ENCODE measurements at places on chromosomes 4 and X.

DNA sequence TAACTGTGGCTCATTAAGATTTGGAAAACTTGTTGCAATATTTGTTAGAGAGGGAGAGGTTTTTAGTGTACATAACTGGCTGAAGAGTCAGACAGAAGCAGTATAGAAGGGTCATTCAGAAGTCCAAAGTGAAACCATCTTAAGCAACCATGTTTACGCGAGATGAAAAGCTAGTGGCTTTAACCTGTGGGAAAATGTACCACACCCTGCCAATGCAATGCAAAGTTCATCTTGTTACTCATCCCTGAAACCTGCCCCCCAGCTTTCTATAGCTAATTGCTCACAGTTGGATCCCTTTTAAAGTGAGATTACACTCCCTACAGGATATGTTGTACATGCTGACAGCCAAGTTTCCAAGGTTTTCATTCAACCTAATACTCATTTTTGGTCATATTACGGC lies 96.7 kb upstream of the RAPGEF2 start:
- no peak for DNase-seq

- DNase-seq: no peak
Measured at GRCh38 chr4:15451866-15452765, 17.6 kb upstream of the CC2D2A start.

DNA sequence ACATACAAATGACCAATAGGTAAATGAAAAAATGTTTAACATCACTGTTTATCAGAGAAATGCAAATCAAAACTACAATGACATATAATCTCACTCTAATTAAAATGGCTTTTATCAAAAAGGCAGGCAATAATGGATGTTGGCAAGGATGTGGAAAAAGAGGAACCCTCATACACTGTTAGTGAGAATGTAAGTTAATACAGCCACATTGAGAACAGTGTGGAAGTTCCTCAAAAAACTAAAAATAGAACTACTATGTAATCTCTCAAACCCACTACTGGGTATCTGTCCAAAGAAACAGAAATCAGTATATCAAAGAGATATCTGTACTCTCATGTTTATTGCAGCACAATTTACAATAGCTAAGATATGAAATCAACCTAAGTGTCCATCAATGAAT lies 165.9 kb upstream of the HHIP start:
- no peak for DNase-seq

DNA sequence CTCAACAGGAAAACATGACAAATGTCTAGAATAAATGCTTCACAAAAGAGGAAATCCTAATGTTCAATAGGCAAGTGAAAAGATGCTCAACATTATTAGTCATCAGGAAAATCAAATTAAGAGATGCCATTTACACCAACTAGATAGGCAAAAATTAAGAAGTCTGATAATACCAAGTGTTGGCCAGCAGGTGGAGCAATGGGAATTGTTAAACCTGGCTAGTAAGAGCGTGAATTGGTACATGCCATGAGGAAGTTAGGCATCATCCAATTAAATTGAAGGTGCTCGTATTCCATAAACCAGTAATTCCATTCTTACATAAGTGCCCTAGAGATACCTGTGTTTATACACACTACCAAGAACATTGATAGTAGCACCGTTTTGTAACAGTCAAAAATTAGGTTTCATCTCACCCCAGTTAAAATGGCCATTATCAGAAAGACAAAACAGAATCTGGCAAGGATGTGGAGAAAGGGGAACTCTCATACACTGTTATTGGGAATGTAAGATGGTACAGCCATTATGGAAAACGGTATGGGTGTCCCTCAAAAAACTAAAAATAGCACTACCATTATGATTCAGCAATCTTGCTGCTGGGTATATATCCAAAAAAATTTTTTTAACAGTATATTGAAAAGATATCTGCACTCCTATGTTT lies 14.0 kb upstream of the ZCCHC18 start:
- DNase-seq: peak; percentile 72

- no peak for DNase-seq
Measured at GRCh38 chr4:173246719-173247118, 78.1 kb downstream of the GALNT7 start.

- DNase-seq: no peak
Measured at GRCh38 chr4:33924811-33925210, 2319.5 kb downstream of the ARAP2 start.

DNA sequence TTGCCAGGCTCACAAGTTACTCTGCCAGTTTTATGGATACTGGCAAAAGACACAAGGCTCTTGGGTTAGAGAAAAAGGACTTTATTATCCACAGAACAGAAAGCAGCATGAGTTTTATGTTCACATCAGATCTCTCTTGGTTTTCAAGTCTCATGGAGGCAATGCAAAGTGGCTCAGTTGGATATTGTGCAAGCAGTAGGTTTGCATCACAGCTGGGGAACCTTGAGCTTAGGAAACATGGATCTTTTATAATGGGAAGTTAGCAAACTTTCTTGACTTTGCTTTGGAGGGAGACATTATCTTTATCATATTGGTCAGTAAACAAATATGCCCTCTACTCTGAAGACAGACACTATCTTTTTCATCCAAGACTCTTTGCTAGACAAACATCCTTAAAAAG lies 109.2 kb upstream of the GRPR start:
- DNase-seq: no peak

DNA sequence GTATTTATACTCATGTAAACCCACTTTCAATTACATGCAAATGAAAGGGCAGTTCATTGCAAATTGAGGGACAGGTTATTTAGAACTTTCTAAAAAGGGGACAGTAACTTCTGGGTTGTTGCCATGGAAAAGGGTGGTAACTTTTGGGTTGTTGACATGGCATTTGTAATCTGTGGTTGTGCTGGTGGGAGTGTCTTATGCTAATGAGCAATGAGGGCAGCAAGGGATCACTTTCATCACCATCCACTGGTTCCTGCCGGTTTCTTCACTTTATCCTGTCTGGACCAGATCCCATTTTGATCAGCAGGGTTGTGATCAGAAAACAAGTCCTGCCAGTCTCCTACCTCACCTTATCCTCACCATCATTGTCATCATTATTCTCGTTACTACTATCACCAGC lies 32.0 kb downstream of the EVC start:
- no peak for DNase-seq

DNA sequence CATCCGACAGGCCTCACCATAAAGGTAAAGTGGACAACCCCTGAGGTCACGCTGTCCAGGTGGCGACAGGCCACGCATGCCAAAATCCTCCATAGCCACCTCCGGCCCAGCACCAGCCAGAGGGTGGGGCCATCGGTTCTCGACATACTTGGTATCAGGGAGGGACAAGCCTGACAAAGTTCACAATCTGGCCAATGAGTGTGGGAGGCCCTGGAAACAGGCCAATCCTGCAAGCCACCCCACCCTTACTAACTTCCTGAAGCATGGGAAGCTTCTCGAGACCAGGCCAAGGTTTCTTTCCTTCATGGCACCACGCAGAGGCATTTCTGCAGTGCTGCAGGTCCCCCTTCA lies 73.8 kb downstream of the MTMR1 start:
- DNase-seq: no peak

DNA sequence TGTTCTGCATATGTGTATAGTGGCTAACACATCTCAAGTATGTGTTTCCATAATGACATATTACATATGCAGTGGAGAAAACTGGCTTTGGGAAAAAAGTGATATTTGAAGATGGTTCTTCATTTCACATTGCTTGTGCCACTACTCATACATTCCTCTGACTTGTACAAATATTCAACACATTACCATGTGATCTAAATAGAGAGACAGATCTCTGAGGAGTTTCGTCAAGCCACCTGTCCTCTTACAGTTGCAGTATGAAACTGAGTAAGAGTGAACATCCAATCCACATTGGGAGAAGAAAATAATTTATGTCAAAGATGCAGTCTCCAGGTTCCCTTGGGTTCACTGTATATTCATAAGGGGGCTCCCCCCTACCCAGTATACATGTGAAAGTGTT lies 123.9 kb downstream of the KDR start:
- DNase-seq: no peak

DNA sequence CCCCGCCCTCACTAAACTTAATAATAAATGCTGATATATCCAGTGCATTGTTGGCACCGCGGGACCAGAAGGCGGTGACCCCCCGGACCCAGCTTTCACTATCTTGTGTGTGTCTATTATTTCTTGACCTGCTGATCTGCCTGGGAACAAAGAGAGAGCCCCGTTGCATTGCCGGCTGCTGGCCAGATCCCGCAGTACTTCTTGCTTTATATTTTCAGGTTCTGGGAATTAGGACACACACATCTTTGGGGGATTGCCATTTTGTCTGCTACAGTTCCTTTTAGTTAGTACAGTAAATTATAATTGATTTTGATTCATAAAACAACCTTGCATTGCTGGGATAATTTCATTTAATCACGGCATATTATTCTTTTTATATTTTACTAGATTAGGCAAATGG lies 2.2 kb upstream of the RTL8B start:
- no peak for DNase-seq

- no peak for DNase-seq
Measured at GRCh38 chr4:36207367-36207766, 36.9 kb downstream of the ARAP2 start.

DNA sequence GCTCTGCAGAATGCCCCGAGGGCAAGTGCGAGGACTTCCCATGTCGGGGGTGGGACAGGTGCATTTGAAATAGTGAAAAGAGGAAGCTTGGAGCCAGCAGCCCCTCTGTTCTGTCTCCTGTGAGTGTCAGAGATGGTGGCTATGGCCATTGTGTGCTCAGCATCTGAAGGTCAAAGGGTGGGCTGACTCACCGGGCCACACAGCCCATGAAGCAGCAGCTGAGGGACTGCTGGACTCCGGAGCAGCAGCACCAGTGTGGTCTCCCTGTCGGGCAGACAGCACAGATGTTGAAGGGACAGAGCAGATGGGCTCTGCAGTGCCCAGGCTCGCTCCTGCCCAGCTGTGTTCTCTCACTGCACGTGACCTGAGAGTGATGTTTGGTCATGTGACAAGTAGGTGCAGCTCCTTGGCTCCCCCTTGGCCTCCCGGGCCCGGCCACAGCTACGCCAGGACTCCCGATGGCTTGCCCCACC lies 53.5 kb downstream of the TBC1D14 start:
- DNase-seq: no peak

DNA sequence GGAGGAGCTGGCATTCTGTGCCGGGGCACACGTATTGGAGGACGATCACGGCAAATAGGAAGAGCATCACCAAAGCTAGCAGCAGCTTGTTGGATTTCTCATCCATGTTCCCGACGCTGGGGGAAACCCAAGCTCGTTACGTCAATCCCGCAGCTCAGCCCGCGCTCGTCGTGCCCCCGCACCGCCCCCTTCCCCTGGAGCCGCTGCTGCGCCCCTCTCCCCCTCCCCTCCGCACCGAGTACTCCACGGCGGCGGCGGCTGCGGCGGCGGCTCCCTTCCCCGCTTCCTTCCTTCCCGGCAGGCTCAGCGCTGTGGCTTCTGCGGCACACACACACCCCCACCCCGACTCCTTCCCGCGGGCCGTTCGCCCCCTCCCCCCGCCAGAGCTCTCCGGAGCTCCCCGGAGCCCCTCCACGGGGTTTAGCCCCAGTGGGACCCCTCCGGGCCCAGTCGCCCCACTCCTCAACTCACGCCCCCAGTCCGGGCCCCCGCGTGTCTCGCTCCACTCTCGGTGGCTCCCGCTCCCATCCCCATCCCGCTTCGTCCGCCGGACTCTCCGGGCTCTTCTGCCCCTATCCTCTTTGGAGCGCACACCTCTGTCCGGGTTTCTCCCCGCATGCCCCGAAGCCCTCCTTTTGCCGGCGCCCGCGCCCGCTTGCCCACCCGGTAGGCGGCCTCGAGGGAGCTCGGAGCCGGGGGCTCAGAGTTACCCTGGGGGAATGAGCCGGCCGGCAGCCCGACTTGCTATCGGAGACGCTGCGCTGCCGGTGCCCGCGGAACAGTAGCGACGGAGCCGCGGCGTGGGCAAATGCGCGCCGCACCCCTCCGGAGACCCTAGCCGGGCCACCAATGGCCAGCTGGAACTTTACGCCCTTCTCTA lies 978 bp downstream of the HS6ST2 start:
- no peak for DNase-seq

DNA sequence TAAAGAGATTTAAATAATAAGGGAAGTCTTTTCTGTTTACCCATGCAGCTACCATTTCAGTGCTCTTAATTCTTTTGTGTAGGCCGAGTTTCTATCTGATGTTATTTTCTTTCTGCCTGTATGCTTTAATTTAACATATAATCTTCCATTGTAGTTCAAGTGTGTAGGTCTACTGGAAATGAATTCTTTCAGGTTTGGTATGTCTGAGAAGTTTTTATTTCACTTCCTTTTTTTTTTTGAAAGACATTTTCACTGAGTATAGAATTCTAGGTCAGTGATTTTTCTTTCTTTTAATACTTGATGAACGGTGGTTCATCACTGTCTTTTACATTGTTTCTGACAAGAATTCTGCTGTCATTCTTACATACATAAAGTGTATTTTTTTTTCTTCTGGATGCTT lies 42.1 kb downstream of the VAMP7 start:
- DNase-seq: no peak

DNA sequence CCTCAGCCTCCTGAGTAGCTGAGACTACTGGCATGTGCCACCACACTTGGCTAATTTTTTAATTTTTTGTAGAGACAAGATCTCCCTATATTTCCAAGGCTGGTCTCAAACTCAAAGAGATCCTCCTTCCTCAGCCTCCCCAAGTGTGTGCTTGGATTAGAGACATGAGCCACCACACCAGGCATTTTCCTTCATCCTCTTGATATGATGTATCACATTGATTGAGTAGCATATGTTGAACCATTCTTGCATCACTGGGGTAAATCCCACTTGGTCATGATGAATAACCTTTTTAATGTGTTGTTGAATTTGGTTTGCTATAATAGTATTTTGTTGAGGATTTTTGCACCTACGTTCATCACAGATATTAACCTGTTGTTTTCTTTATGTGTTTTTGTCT lies 24.2 kb upstream of the PPM1K start:
- no peak for DNase-seq

- DNase-seq: no peak
Measured at GRCh38 chr4:128658214-128658631, 151.3 kb upstream of the JADE1 start.

GRCh38 chr4:68390205-68390935 lies 40.5 kb upstream of the YTHDC1 start:
- no peak for DNase-seq

- DNase-seq: no peak
Measured at GRCh38 chrX:119062750-119063374, 9.9 kb upstream of the CT47C1 start.

DNA sequence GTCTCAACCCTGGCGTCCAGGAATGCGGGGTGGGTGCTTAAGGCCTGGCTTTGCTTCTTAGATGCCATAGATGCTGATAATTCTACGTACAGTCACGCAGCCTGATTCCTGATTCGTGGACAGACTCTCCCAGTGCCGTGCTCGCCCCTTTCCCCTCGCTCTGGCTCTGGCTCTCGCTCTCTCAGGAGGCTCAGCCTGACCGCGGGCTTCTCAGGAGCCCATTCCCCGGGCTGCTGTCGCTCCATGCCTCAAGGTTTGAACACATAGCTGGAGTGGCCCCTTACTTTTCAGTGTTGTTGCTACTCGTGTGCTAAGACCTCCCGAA lies 59.2 kb upstream of the ZC4H2 start:
- DNase-seq: no peak

DNA sequence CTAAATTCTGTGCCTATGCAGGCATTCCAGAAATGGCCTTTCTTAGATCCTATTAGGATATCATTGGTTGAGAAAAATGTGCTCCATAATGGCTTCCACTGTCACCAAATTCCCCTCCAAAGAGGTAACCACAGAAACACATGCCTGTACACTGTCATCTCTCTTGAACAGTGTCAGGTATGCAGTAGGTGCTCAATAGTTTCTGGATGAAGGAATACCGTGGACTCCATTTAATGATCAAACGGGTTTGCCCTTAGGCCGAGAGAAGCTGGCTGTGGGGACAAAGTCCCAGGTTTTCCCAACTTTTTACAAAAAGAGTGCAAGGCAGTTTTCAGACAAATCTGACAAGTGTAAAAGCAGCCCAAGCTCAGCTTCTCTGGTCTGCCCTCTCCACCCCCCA lies 16.5 kb upstream of the MTM1 start:
- no peak for DNase-seq
